ENCODE measurements at places on chromosomes 12 and 14. TPM values are rescaled to one million over a fixed set of nuclear protein-coding genes. Genes with fewer than 3 reads are reported as not detected.

The TMPRSS12 gene
- total RNA-seq, result not detected

The RFLNA gene
- not detected for total RNA-seq

The BMAL2 gene
- 19.1 TPM for total RNA-seq

The HECTD4 gene
- 29.0 TPM for total RNA-seq

The RILPL2 gene
- total RNA-seq, result 23.8 TPM

The TMEM253 gene
- total RNA-seq, result not detected

The SRRM4 gene
- total RNA-seq, result not detected

The KRT5 gene
- not detected for total RNA-seq

The AVPR1A gene
- total RNA-seq, result not detected

The PCED1B gene
- 86.5 TPM for total RNA-seq

The LUM gene
- total RNA-seq, result not detected

The KRT75 gene
- not detected for total RNA-seq

Measured in activated CD8-positive, alpha-beta memory T cell treated with anti-CD3 and anti-CD28 coated beads for 36 hours (primary cell).